ENCODE measurements at places on chromosomes 12 and 14.

GRCh38 chr12:57765698-57766463, 997 bp downstream of the CYP27B1 start:
- no peak for DNase-seq

DNA sequence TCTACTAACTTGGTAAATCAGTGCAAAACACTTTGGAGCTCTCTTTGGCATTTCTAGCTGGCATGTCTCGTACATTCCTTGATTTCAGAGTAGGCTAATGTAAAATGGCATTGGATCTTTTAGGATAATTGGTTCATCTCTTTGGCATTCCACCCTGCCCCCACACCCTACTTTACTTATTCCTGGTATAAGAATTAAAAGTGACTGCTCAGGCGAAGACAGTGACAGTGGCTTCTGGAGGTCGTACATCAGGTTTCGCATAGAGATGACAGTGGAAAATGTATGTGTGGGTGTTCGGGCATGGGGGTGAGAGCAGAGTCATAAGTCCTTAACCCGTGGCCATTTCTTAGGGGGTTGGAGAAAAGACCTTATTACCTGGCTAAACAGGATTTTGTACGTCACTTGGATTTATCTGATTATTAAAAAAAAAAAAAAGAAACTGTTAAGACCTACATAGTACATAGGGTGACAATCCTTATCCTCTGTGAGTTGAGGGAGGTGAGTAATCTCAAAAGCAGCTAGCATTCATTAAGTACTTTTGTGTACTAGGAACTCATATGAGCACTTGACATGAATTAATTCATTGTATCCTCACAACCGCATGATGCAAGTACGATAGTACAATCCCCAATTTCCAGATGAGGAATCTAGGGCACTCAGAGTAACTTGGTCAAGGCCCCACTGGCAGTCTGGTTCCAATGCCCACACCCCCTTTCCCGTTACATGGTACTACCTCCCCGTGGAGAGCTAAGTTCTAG, 22.4 kb upstream of the KCNK13 start:
- DNase-seq = no peak

DNA sequence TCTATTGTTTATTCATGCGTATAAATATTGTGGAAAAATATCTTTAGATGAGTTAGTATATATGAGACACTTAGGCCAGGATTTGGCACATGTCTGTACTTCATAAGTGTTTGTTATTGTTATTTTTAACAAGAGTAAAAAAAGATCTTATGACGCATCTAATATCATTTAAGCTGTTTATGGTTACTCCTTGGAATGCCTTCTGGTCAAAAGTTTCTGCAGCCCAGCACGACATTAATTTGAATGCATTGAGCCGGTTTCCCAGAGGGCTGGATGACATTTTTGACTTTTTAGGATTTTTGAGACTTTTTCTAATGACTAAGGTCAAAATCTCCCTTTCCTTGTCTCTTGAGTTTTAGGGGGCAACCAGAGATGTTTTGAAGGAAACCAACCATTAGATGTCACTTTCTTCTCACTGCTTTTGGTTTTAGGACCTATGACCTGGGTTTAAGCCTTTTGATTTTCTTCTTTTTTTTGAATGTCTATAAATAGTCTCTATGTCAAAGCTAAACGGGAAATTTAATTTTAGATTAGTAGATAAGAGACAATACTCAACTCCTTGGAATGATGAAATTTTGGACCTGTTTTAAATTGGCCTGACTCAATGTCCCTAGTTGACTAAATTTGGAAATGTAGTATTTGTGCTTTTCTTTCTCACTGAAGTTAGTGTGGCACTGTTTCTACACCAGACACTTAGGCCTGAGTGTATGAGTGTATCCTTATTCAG, 215.5 kb downstream of the AEBP2 start:
- no peak for DNase-seq

DNA sequence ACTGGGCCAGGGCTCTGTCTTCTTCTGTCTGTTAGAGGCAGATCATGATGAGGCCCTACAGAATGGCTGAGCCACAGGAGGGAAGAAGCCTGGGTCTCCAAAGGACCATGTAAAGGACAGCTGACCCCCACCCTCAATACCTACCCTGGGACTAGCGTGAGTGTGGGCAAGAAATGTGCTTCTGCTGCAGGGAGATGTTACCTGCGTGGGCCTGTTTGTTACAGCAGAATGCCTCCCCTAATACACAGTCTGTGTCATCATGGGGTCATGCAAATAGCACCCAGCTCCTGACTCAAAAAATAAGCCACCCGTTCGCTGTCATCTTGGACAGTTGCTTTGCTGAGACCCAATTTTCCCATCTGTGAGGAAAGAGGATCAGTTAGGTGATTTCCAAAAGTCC, 90.6 kb downstream of the CALM1 start:
- no peak for DNase-seq

DNA sequence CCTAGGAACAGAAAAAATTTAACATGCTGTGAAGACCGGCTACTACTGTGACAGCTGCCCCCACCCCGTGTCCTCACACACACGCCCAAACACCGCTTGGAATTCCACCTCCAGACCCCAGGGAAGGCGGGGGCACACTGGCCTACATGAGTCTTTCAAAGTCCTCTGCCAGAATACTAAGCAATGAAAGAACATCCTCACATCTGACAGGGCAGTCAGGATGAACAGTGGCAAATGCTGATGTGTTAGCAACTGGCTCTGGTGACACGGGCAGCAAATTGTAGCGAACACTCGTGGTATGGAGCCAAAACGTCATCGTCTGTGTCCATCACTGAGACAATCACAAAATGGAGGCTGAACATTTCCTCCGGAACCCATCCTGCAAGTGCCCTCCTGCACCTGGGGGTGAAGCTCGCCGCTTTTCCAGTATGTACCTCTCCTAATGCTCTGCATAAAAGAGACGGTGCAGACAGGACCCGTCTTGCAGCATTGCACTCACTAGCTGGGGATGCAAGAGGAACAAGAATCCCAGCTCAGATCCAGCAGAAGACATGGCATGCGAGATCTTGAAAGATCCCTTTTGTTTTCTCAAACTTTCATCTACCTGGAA, 94.8 kb downstream of the BCL11B start:
- DNase-seq = no peak

- no peak for DNase-seq
Observed at GRCh38 chr14:82667501-82667900, 1133.8 kb upstream of the SEL1L start.

DNA sequence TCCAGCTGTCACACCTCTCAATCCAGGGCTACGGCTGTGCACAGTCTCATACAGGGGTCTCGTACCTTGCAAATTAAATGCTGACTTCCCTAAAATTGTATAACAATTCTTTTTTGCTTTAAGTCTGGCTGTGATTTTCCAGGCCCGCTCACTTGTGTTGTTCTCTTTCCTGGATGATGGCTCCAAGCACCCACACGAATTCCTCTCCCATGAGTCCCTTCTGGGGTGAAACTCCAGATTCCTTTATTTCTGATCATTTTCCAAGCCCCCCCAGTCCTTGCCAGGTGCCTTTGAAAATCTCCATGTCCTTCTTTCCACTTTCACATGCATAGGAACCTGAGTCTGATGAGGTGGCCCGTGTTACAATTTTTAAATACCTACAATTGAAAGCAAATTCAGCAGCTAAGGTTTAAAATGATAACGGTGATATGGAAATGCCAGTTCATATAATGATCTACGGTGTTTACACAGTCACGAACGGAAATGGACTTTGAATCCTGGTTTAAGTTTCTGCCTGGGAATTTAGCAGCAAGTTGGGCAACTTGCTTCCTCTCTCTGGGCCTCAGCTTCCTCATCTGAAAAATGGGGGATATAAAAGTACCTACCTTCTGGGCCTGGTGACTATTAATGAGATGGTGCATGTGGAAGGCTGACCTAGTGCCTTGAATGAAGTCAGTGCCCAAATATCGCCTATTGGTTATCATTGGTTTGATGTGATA, 85.5 kb downstream of the STAB2 start:
- DNase-seq = no peak

DNA sequence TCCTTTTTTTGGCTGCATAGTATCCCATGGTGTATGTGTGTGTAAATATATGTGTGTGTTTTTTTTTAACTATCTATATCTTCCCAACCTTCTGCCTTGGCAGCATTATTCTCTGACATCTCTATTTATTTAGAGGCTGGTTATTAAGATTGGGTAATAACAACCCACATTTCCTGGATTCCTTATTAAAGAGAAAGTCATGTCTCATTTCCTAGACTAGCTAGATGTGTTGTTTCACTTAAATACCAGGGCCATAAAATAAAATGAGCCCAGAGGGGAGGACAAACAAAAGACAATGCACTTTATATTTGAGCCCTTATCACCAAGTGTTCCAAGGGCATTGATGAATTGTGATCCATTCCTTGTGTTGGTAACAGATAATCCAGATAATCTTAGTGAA, 169.1 kb downstream of the SLC5A8 start:
- DNase-seq = no peak

All from memory B cell (primary cell).